ENCODE measurements at places on chromosomes 3 and 15.
A peak's percentile ranks its signal among the peaks of the same experiment; 100 is the strongest.

GRCh38 chr15:72534523-72534922, 60.4 kb downstream of the ARIH1 start:
- DNase-seq: no peak

GRCh38 chr3:30084316-30084715, 522.1 kb upstream of the TGFBR2 start:
- no peak for DNase-seq

DNA sequence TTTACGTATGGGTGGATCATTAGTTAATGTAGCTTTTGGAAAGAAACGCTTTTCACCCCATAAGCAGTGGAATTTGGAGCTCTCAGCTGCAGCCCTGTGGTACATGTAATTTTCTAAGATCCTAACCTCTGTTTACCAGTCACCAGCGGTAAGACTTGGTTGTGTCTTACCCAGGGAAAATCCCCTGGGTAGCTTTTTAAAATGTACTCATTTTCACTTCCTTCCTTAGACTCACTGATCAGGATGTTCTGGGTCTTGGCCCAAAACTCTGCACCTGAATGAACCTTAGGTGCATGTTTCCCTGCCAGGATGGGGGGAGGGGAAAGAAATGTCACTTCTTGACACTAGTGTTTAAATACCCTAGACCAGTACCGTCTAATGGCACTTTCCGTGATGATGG, 605.2 kb downstream of the MAGI1 start:
- DNase-seq: no peak

DNA sequence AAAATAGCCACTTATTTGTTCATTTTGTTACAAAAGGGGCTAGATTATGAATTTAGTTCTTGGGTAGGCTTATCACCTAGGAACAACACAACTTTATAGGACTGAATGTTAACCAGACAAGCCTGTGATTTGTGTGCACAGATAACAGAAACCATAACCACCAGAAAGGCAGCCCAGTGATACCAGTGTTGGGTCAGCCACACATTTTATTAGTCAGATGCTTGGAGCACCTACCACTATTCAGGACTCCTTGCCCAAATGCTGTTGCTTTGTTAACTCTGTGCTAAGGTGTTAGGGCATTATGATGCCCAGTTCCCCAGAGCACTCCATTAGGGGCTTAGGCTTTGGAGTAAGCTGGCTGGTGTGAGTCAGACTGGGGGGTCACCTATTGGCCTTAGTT, 22.5 kb downstream of the PLCL2 start:
- no peak for DNase-seq

DNA sequence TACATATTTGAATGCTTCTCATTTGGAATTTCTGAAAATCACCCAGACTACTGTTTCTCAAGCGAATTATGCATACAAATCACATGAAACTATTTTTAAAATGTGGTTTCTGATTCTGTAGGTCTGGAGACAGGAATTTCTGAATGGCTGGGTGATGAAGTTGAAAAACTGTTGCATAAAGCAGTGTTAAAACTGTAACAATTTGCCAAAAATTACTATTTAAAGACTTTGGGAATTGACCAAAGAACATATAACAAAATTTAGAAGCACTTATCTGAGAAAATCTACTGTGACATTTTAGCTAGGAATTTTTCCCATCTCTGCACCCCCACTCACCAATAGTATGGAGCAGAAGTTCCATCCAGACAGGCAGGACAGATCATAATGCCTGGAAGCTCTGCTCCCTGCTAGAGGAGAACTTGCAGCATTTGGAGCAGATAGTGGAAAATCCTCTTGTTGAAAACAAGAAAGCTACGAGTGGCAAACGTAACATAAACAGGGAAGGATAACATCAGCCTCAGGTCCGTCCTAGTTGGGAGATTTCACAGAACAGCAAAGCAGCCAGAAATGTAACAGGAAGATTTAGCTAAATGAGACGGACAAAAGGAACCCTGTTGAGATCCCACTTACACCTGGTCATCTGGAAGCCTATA, 132.3 kb upstream of the MCTP2 start:
- DNase-seq: no peak

DNA sequence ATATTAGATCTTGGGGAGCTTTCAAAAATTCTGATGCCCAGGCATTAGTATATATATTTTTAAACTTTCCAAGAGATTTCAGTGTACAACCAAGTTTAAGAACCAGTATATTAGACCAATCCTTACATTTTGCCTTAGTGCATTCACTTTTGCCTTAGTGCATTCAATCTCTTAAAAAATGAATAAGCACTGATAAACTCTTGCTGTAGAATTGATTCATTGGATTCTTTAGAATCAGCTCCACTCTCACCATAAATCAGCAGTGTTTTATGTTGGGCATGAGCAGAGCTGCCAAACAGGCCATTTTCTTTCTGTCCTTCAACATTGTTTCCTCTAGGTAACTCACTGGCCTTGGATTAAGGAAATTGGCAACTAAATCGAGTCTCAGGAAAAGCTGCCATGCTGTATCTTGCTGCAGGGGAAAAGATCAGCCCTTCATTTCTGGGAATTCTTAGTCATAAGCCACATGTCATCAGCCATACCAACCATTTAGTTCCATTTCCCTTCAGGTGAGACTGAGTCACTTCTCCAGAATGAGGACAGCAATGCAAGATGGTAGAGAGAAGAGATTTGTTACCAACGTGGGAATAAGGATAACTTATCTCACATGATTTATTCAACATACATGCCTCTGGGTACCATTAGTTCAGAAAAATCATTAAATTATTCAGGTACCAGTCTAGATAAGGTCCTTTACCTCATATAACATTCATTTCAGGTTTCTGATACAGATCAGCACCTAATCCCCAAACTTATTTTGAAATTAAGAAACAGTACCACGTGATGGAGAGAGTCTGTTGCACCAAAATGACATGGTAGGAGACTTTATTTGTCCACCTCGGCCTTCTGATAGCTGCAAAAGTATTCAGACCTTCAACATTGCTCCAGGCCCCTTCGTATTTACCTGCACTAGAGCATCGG, 192.5 kb downstream of the P3H2 start:
- DNase-seq: no peak

- DNase-seq: peak; percentile 29
These were observed 23.1 kb upstream of the GABPB1 start for GRCh38 chr15:50377867-50378751.

GRCh38 chr3:160112996-160113395, 112.2 kb upstream of the C3orf80 start:
- DNase-seq: no peak

DNA sequence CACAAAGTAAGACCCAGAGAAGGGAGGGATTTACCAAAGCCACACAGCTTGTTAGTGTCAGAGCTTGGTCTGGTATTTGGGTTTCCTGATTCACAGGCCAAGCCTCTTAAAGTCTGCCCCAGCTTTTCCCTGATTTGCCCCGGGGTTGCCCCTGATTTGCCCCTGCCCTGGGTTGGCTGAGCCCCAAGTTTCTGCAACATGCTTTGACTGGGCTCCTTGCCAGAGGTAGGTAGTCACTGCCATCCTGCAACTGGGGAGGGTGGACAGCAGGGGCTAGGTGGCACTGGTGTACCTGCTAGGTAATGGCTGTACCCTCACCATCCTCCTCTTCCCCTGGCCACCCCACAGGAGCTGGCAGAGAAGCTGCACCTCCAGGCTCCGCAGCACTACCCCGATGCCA, 2.5 kb downstream of the MPI start:
- DNase-seq: no peak
